Cardiac muscle cell (in vitro differentiated cells and primary cell): ENCODE measurements at places on chromosomes 1 and 21.

DNA sequence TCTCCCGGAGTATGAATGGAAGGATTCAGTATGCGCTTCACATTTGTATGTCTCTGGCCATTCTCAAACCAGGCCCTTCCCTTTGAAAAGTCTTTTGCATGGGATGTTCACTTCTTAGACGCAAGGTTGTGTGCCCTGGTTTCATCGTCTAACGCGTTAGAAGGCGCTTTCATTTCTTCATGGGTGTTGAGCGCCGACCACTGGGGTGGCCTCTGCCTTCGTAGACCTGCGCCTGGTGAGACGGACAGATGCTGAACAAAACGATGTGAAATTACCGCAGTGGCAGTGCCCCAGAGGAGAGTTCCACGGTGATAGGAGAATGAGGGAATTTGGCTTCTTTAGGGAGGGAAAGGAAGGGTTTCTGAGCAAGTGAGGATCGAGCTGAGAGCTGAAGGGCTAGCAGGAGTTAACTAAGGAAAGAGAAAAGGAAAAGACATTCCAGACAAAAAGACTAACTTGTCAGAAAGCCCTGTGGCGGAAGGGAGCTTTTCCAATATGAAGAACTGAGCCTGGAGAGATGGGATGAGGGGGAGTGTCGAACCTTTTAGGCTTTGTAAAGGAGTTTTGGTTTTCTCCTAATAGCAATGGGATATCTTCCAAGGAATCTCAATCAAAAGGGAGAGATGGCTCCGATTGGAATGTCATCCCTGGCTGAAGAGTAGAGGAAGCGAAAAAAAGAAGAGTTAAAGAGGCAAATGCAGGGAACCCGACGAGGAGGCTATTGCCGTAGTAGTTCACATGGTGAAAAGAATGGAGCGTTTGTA, 951 bp downstream of the GGPS1 start:
- DNase-seq: peak; percentile 55
- H3K27me3 ChIP-seq: no peaks in the 10 kb centered on the region
- H3K36me3 ChIP-seq: no peaks in the 10 kb centered on the region
- H3K4me1 ChIP-seq: peaks cover 35% of the 10 kb centered on the region
- peak overlapping the region; percentile 55 for H3K4me3 ChIP-seq

DNA sequence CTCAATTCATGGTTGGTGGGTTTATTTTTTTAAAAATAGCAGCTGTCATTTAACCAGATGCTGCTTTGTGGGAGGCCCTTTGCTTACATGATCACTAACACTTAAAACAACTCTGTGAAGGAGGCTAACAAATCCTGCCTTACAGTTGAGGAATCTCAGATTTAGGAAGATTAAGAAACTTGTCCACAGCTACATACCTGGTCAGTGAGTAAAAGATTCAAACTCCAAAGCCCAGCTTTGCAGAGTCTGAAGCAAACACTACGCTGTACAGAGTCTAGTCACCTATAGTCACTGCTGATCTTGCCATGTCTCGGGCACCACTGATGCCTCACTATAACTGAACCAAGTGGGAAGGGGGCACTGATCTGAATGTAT, 535.4 kb downstream of the SMYD3 start:
- no peak for DNase-seq
- peaks cover 6% of the 10 kb centered on the region for H3K4me1 ChIP-seq
- H3K4me3 ChIP-seq: no peak overlapping the region
- no peaks in the 10 kb centered on the region for H3K27me3 ChIP-seq
- no peaks in the 10 kb centered on the region for H3K36me3 ChIP-seq

DNA sequence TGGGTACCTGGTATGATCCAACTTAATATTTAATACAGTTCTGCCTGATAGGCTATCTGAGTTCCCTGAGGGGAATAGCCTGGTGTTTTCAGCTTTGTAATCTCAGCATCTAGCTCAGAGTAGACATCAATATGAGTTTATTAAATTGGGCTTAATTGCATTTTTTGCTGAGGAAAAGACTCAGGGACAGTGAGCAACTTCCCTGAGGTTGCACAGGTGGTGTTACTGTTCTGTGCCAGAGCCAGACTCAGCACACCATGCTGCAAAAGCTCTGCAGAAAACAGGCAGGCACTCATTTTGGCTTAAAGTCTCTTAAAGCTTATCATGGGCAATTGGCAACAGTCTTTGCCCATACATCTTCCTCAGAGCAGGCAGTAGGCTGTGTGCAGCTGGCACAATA, 90.5 kb upstream of the JUN start:
- H3K27me3 ChIP-seq: no peaks in the 10 kb centered on the region
- no peak overlapping the region for H3K4me3 ChIP-seq
- peak overlapping the region; percentile 45 for H3K27ac ChIP-seq
- DNase-seq: no peak
- H3K36me3 ChIP-seq: no peaks in the 10 kb centered on the region
- peaks cover 16% of the 10 kb centered on the region for H3K4me1 ChIP-seq

DNA sequence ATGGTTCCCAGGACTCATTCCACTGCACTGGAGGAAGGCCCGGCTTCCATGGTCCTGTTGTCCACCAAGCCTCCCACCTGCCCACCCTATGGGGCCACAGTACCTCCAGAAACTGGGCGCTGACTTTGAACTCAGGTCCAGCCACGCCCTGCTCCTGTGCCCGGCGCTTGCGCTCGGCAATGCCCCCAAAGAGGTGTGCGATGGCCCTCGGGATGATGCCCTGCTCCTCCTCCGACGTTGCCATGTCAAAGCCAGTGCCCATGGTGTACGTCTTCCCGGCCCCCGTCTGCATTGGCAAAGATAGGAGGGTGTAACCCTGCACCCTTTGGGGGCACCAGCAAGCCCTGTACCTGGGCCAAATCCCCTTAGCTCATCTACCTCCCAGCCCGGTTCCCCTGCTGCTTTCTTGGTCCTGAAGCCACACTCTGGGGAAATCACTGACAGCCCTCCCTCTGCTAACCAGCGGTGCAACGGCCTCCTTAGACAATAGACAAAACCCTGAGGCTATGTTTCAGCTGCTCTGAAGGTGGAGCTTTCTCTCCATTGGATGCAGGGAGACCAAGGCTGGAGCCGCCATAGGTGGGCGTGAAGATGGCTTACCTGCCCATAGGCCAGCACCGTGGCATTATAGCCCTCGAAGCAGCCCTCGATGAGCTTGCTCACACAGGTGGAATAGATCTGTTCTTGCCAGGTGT, 14.7 kb downstream of the KIF21B start:
- no peaks in the 10 kb centered on the region for H3K27me3 ChIP-seq
- H3K4me1 ChIP-seq: peaks cover 3% of the 10 kb centered on the region
- H3K27ac ChIP-seq: no peak overlapping the region
- no peak overlapping the region for H3K4me3 ChIP-seq
- no peak for DNase-seq

GRCh38 chr1:3698660-3699408, 46.5 kb downstream of the TP73 start:
- H3K4me1 ChIP-seq: no peaks in the 10 kb centered on the region
- H3K27ac ChIP-seq: no peak overlapping the region
- no peak for DNase-seq
- no peaks in the 10 kb centered on the region for H3K36me3 ChIP-seq
- no peak overlapping the region for H3K4me3 ChIP-seq
- H3K27me3 ChIP-seq: no peaks in the 10 kb centered on the region

- no peaks in the 10 kb centered on the region for H3K36me3 ChIP-seq
- no peak overlapping the region for H3K4me3 ChIP-seq
- H3K4me1 ChIP-seq: no peaks in the 10 kb centered on the region
- H3K27me3 ChIP-seq: no peaks in the 10 kb centered on the region
- no peak for DNase-seq
Observed at GRCh38 chr1:93288558-93288957, 57.1 kb upstream of the DR1 start.

GRCh38 chr1:224432146-224432545, 2.5 kb downstream of the WDR26 start:
- peak overlapping the region; percentile 91 for H3K27ac ChIP-seq
- H3K36me3 ChIP-seq: peaks cover 31% of the 10 kb centered on the region
- peak overlapping the region; percentile 63 for H3K4me3 ChIP-seq

DNA sequence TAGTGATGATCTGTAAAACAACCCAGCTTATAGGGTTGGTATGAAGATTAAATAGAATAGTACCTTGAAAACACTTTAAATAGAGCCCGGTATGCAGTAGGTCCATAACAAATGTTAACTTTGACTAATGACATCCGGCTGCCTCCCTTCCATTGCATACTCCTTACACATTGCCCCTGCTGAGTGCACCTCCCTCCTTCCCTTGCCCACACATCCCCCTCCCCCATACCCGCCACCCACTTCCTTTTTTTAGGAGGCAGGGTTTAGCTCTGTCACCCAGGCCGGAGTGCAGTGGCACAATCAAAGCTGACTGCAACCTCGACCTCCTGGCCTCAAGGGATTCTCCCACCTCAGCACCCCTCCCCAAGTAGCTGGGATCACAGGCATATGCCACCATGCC, 24.4 kb upstream of the ZC3H12A start:
- H3K27me3 ChIP-seq: peaks cover 39% of the 10 kb centered on the region
- no peaks in the 10 kb centered on the region for H3K36me3 ChIP-seq
- DNase-seq: no peak
- H3K4me1 ChIP-seq: no peaks in the 10 kb centered on the region
- no peak overlapping the region for H3K4me3 ChIP-seq
